ENCODE measurements at places on chromosomes 7 and 10.

- DNase-seq, result no peak
These were observed 12.3 kb downstream of the SFXN3 start for GRCh38 chr10:101043363-101043707.

- DNase-seq, result no peak
These were observed 41.7 kb downstream of the GTF2IRD1 start for GRCh38 chr7:74495112-74496086.

DNA sequence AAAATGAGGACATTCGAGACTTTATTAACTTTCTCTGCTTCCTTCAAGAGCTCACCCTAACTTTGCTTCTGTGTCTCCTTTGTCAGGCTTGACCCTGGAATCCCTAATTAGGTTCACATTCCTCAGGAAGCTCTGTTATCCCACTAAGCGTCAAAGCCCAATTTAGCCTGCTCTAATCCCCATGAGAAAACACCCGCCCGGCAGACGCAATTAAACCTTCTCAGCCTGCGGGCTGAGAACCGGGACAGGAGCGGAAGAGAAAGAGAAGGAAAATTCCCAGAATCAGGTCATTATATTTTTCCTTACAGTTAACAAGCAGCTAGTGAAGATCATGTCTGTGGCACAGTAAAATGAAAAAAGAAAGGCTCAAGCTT, 93.0 kb downstream of the TNS3 start:
- no peak for DNase-seq

DNA sequence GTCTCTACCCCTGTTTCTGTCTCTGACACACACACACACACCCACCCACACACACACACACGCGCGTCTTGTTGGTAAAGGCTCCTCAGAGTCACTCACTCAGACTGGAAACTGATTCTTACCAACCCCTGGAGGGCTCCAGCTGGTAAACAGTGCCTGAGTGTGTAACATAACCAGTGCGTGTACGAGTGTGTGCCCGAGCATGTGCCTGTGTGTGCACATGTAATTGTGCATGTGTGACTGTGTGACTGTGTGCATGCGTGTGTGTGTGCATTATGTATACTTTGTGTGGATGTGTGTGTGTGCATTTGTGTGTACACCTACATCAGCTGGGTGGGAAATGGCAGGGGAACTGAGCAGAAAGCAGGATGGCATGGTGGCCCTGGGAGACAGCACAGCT, 317.1 kb downstream of the WDR37 start:
- no peak for DNase-seq

DNA sequence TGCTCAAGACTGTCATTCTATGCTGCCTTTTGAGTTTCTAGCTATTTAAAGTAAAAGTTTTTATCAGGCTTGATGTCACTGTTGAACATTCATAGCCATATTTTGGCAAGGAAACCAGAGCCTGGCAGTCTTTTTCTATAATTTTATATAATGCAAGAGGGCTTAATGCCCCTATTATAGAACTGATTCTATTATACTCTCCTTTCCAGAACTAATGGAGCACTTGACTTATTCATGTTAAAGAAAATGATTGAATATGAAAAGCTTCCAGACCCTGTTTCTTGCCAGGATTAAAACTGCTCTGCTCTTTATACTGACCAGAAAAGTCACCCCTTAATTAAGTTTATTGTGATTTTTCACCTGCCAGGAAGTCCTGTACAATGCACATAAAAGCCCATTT, 337.6 kb upstream of the CHRM2 start:
- no peak for DNase-seq

DNA sequence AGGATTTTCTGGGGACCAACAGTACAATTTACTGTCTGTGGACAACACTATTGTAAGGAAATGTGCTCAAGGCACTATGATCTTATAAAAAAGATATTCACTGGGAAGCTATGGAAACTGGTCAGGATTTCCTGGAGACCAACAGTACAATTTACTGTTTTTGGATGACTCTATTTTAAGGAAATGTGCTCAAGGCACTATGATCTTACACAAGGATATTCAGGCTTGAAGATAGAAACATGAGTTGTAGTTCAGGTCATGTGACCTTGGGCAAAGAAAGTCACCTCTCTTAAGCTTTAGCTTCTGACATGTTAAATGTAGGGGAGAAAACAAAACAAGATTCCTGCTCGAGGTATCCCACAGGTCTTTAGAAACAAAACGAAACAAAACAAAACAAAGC, 1.7 kb upstream of the ITPRID1 start:
- DNase-seq, result no peak

DNA sequence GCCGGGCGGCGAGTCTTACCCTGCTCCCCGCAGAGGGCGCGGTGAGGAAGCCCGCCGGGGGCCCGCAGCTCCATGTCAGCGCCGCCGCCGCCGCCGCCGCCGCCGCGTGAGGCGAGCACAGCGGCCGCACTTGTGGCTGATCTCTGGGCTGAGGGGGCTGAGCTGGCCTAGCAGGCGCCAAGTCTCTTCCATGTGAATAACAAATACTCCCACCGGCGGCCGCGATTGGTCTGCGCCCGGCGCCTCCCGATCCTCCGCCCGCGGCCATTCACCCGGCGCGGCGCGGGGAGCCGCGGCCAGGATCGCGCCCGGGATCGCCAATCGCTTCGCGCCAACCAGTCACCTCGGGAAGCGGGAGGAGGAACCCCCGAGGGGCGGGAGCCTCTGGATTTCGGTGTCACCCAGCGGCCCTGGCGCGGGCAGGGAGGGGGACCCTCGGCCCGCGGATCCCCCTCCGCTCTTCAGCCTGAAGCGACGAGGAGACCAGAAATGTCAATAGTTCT, at the start of gene GRM8:
TSS of gene GRM8 (minus strand) at position 164 of the 503 bp plus-strand sequence.
- no peak for DNase-seq

DNA sequence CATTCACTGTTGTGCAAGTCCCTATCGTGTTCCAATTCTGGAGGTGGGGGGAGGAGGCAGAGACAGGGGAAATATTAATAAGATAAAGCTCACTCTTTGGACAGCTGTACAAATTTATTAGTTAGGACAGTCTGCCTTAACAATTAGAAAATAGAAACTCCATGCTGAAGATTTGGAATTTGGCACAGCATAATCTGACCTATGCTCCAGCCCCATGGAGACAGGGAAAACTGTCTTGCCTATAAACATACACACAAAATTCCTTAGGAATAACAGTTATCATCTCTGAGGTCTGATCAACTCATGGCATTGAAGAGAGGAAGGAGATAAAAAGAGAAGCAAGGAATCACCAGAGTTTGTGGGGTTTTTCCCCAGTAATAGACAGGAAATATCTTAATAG, 335.4 kb upstream of the MEOX2 start:
- DNase-seq, result no peak

DNA sequence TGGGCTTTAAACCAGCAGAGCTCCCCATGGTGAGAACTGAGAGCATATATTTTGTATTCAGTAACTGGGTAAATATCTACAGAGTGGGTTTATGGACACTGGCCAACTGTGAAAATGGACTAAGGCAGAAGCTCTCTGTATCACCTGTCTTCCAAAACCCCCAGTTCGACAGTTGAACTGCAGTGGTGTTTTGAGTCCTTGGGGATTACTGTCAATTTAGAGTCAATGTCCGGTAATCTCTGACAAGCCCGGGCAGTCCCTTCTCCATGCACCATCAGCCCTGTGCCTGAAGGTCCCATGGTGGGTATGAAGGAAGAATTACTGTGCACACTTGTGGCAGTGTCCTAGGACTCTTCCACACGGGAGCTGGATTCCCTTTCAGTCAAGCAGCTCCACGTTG, 235.0 kb downstream of the CCSER2 start:
- DNase-seq, result no peak

- no peak for DNase-seq
These were observed 43.6 kb upstream of the BAMBI start for GRCh38 chr10:28633750-28634149.

DNA sequence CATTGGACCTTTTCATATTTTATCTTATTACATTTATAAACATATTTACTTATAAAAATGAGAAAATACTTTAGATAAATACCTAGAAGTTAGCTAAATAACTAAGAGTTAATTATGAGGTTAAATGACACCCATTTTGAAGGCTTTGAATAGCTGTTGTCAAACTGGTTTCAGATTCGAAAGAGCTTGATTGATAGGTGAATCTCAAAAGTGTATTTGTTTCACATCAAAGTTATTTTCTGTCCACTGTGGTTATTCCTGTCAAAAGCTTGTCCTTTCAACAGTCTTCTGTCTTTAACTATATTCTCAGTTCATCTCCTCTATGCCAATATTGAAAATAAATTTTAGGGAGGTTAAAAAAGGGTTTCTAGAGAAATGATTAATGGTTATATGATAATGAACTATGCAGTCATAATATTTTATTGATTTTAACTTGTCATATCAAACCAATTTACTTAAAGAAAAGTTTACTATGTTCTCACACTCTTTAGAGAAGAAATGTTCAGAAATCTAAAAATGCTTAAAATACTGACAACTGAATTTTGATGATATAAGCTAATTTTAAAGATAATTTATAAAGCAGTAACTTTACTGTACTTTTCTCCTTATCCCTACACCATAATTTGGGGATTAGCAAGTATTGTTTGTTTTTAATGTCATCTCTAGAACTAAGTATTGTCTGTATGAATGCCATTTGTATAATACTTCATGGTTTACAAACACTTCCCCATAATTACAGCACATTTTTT, 72.0 kb upstream of the FOXP2 start:
- no peak for DNase-seq

DNA sequence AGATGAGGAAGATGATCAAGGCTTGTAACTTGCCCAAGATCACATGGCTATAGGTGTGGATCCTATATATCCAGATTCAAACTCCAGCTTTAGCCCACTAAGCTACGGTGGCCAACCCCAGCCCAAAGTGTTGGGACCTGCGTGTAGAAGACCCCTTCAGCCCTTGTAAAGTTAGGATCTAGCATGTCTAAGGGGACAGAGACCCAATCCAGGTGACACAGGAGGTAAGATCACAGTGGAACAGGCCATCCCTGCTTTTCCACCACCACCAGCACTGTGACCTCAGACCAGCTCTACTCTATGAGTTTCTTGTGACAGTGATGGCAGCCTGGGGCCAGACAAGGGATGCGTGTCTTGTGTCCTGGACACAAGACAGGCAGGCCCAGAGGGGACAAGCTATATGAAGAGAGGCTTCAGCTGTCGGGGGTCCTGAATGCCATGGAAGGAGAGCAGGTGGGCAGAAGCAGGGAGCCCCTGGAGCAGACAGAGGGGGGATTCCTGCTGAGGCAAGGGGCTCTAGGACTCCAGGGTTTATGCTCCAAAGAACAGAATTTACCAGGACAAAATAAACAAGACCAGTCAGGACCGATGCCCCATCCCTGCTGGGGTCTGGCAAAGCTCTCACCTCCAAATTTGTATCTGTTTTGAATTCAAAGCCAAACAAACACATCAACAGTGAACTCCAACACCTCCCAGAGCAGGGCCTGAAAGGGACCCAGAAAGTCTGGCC, 10.4 kb downstream of the GPRIN2 start:
- no peak for DNase-seq

DNA sequence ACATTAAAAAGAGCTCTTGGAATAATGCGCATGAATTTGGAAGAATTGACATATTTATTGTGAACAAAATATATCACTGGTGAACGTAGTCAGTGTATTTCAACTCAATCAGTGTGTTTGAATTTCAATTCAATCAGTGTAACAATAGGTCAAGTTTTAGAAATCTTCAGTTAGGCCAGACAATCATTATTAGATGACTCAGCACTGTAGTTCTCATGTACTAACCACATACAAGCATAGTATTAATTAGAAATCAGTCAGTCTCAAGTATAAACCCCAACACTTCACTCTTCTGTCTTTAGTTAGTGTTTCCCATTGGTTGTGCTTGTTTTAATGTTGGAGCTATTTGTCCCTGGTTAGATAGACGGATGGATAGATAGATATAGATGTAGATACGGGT, 1247.9 kb downstream of the NXPH1 start:
- DNase-seq, result no peak

GRCh38 chr7:27547401-27547800, 115.3 kb downstream of the HIBADH start:
- DNase-seq, result no peak

DNA sequence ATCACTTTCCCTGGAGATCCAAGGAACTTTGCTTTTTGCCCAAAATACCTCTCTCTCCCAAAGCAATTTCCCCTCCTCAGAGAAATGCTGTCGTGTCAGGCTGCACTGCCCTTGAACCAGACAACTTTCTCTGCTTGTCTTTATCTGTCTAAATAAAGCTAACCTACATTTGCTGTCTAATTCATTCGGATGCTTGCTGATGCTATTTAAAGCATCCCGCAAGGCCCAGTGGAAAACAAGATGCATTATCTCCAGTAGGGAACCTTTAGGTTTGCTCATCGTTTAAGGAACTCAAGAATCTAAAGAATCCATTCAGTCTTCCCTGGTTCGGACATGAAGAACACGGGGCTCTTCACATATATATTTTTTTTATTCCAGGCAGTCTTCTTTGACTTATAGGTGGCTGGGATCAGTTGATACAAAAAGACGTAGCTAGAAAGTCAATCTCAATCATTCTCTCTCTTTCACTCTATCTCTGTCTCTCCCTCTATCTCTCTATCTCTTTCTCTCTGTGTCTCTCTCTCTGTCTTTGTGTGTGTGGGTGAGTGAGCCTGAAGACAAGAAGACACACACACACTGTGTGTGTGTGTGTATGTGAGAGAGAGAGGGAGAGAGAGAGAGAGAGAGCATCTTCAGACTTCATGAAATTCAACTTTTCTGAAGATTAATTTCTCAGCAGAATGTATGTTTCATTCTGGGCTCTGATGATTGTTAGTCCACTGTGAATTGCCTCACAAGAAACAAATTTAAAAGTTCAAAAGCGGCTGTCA, 92.8 kb upstream of the MKLN1 start:
- no peak for DNase-seq

DNA sequence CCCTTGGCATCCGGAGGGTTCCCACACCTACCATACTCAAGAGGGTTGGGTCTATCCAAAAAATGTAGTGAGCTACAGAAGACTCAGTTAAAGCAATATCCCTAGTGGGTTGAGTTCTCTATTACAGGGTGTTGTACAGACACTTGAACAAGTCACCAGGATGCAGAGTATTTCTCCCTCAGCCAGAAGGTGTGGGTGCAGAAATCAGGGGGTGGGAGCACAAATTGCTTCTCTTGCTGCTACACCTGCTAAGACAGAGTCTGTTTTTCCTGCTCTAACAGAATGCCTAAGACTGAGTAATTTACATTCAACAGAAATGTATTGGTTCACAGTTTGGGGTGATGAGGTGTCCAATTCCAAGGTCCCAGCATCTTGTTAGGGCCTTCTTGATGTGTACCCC, 433.4 kb downstream of the TCERG1L start:
- DNase-seq, result no peak

DNA sequence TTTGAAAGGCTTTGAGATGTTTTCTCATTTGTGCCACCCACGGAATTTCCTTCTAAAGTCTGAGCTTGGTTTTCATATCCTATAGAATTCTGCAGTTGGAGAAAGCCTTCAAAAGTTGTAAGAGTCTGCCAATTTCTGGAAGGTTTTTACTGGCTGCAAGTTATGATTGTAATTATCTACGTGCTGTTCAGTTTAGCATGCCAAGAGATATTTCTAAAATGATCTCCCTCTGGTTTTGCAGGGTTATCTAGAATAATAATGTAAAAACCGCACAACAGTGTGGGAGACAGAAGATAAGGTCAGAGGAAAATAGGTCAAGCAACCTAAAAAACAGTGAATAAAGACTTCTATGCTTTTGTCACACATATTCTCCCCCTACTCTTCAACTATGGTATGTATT, 69.3 kb downstream of the MTERF1 start:
- DNase-seq, result no peak

- no peak for DNase-seq
These were observed 261.3 kb downstream of the SORCS1 start for GRCh38 chr10:106903180-106903579.

Data from CD4-positive, alpha-beta T cell treated with Interleukin-4 for 4 hours (primary cell).